ENCODE measurements at places on chromosomes 11 and 22.

DNA sequence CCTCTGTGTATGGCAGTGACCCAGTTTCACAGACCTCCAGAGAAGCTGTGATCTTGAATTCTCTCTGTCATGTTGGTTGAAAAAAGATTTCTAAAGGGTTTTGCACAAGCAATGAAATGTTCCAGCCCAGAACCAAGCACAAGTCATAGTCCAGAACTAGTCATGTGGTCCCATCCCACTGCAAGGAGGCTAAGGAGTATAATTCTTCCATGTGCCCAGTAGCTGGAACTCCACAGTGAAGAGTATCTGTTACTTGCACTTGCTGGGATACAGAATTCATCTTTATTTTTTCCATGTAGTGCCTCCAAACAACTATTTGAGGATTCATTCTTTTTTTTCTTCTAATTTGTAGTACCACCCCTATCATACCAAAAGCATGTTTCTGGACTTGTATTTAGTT lies 9.9 kb upstream of the MMP8 start:
- no peak for DNase-seq

DNA sequence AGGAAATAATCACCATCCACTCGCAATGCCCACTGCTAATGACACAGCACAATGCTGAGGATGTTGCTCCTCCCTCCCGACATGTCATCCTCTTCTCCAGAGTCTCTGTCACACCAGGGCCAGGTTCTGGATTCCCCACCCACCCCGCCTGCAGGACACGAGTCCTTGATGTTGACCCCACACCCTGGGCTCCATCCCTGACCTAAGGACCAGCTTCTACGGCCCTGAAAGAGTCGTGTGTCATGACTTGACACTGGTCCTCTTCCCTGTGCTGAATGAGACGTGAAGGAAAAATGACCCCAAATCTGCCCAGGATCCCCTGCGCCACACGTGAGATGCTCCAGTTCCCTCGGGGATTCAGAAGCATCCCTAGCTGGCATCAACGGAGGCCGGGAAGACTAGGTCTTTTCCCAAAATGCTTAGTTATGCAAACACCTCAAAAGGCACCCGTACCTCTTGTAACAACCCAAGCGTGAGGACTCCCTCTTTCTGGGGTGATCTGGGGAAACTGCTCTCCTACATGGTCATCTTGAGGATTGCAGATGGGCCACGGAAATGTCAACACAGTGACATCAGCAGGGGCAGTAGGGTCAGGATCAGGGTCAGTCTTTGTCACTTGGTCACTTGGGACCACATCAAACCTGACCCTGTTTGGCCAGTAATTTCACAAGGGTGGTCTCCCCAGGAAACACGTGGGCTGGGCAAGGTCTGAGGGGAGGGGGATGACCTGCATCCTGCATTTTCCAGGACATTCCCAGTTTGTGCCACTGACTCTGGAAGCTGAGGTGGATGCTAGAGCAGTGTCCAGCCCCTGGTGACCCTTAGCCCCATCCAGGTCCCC lies 42.0 kb downstream of the IGLL5 start:
- no peak for DNase-seq

- DNase-seq: no peak
These were observed 60.0 kb downstream of the RTL6 start for GRCh38 chr22:44438056-44438455.

DNA sequence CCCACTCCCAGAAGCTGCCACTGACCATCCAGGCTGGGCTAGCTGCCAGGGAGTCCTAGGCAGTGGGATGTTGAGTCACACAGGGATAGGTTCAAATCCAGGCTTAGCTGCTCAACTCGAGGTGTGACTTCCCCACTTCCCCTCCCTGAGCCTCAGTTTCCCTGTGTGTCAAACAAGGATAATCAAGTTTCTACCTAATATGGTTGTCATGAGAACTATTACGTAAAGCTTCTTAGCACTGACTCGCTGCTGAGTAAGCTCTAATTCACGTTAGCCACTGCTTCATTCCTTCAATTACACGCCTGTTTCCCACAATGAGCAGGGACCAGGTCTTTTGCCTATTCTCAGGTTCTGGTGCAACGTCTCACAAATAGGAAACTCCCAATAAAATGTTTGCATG lies 67.7 kb downstream of the SEZ6L start:
- DNase-seq: no peak

DNA sequence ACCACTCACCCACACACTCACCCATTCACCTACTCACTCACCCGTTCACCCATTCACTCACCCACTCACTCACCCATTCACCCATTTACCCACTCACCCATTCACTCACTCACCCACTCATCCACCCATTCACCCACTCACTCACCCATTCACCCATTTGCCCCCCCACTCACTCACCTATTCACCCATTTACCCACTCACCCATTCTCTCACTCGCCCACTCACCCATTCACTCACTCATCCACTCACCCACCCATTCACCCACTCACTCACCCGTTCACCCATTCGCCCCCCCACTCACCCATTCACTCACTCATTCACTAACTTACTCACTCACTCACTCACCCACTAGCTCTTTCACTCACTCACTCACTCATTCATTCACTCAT lies 15.0 kb downstream of the MUC5AC start:
- no peak for DNase-seq

GRCh38 chr11:77127920-77128691 lies at the start of gene MYO7A:
Gene MYO7A, plus strand, starts transcription at chr11:77128246. Its CDS starts 2,389 bp downstream, at chr11:77130635.
- DNase-seq: no peak

GRCh38 chr11:28919194-28919593 lies 811.0 kb downstream of the METTL15 start:
- no peak for DNase-seq

DNA sequence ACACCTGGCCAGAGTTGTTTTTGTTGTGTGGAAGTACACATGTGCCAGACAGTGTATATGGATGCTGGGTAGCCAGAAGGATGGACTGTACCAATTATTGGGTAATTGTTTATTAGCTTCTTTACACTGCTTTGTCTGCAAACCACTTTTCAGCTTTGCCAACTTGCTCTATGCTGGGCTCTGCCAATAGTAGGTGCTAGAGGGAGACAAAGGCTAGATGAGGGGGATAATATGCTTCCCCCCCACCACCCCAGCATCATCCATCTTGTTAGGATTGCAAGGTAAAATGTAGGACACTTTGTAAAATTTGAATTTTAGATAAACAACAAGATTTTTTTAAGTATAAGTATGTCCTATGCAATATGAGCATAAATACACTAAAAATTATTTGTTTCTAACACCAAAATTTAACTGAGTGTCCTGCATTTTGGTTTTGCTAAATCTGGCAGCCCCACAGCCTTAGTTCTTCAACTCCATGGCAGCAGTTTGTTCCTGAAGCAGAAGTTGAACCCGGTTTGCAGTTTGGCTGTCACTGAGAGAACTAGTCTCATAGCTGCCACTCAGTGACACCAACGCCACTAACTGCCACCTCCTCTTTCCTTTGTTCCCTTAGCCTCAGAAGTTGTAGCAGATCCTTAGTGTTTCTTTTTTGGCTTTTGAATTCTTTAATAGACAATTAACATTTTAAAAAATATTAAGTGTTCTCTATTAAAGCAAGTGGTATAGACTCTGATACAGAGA lies 78.8 kb downstream of the CCDC81 start:
- DNase-seq: no peak

GRCh38 chr11:83715927-83716535 lies 429.9 kb upstream of the CCDC90B start:
- no peak for DNase-seq

DNA sequence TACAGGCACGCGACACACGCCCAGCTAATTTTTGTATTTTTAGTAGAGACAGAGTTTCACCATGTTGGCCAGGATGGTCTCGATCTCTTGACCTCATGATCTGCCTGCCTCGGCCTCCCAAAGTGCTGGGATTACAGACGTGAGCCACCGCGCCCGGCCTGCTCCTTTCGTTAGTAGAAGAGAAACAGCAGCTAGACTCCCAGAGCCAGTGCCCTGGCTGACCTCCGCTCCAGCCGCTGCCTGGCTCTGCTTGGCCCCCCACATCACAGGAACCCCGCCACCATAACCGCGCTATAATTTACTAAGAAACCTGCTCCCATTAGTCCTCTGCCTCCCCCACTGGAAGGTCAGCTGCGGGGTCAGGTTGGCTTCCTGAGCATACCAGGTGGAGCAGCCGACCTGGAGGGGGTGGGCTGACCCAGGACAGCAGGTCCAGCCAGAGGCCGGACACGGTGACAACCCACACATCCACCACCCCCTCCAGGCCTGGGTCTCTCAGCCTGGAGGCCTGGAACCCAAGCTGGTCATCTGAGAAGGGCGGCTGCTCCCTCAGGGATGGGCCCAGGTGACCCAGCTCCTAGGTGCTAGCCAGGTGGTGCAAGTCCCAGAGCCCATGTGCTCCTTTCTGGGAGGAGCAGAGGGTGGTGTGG lies 7.5 kb upstream of the POLDIP3 start:
- DNase-seq: no peak

DNA sequence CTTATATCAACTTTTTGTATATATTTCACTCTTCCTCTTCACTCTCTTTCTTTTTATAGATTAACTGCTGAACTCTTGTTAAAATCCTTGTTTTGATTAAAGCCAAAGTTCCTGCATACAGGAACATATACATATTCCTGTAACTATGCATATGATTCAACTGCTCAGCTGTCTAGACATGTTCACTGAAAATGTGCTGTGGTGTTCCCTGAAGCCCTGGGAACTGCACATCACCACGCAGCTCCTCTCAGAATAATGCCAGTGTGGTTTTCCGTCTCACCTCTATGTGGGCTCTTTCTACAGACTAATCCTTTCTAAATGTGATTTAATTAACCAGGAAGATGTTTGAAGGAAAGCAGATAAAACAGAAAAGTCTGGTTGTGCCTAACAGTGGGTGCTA lies 25.6 kb upstream of the MMP12 start:
- DNase-seq: no peak

DNA sequence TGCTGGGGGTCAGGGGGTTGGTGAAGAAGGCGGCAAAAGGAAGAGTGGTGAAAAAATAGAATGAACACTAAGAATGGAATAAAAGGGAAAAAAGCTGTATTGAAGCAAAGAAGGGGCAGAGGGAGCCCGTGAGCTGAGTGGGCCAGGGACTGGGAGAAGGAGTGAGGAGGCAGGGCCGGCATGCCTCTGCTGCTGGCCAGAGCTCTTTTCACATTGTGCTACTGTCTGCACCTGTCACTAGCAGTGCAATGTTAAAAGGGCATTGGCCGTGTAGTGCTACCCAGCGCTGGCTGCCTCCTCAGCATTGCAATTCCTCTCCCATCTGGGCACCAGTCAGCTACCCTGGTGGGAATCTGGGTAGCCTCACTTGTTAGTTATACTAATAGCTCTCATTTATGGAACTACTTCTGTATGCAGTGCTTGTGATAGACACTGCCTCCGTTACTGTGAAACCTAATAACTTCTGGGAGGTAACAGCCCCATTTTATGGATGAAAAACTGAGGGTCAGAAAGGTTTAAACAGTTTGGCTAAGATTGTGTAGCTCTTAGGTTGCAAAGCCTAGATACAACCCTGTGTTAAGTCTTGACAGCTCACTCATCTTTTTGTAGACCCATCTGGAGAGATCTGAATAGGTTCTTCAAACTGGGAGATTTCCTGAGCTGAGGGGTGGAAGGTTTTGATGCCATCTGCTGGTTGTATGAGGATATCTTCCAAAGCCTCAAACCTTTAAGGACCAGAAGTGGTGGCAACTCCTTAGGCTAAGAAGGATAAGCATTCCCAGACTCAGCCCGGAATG lies 8.5 kb downstream of the YPEL4 start:
- DNase-seq: no peak

- DNase-seq: no peak
These were observed 1120.7 kb downstream of the LRRC4C start for GRCh38 chr11:40338739-40339138.

DNA sequence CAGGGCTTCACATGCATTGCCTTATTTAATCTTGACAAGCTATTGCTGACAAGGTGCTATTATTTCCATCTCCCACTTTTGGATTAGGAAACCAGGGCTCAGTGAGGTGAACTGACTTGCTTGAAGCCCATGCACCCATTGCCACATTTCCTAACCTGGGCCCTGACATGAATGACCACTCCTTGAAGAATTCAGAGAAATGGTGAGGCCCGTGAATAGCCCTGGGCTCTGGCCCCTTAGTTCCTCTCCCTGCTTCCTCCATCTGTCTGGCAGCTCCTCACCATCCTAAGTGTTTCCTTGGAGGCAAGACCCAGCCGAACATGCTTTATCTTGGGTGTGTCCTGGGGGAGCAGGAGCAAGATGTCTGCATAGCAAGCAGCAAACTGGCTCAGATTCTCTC lies 56.1 kb upstream of the NECTIN1 start:
- DNase-seq: no peak

DNA sequence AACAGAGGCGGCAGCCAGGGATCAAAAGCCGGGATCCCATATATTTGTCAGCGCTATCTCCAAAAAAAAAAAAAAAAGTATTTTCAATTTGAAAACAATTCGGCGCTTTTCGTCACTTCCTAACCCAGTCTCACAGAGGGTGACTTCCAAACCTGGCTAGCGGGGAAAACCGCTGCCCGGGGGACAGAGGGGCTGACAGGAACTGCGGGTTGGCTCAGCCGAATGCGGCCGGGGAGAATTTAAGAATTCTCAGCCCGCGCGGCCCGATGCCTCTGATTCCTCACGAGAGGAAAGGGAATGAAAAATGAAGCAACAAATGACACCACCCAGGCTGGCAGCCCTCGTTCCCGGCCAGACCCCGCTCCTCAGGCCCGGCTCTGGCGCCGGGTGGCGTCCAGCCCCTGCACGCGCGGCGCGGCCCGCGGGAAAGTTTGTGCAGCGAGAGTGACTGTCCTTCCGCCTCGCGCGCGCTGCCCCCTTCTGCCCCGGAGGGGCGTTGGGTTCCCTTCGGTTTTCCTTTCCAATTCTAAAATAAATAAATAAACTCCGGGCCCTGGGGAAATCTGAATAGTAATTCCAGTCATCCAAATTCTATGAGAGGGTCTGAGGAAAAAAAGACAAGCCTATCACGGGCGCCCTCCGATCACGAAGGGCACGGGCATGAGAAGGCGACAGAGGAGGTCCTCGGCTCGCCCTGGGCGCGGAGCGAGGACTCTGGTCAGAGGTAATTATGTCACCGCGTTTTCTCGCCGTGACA lies 4.8 kb upstream of the PAX6 start:
- DNase-seq: no peak

GRCh38 chr22:32475468-32476010 lies 928 bp downstream of the FBXO7 start:
- DNase-seq: no peak

DNA sequence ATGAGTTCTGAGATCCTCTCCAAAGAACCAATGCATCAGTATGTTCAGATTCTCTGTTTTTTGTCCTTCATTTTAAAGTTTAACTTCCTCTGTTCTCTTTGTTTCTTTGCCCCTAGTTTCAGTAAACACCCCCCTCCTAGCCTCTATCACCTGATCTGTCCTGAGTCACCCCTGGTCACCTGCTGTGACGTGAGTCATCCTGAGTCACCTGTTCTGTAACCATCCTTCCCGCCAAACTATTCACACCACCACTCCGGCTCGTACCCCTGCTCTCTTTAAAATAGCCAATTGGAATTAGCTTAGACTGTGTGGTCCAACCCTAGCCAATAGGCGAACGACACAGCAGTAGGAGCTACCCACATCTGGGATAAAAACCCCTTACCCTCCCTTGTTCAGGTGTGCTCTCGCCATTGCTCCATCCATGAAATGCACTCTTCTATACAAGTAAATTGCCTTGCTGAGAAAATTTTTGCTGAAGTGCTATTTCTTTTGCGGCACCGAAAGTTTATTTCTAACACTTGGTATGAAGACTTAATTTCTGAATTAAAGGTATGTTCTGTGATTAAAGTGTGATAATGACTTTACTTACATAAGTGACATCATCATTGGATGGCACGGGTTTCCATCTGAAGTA lies 318.4 kb downstream of the AASDHPPT start:
- DNase-seq: no peak

Data from T-cell (primary cell).